ENCODE measurements at places on chromosomes 13 and 19.

- no peak for DNase-seq
These were observed 24.2 kb downstream of the SIAH3 start for GRCh38 chr13:45827318-45827717.

GRCh38 chr13:19184176-19184575, 2.6 kb upstream of the TUBA3C start:
- DNase-seq: no peak

DNA sequence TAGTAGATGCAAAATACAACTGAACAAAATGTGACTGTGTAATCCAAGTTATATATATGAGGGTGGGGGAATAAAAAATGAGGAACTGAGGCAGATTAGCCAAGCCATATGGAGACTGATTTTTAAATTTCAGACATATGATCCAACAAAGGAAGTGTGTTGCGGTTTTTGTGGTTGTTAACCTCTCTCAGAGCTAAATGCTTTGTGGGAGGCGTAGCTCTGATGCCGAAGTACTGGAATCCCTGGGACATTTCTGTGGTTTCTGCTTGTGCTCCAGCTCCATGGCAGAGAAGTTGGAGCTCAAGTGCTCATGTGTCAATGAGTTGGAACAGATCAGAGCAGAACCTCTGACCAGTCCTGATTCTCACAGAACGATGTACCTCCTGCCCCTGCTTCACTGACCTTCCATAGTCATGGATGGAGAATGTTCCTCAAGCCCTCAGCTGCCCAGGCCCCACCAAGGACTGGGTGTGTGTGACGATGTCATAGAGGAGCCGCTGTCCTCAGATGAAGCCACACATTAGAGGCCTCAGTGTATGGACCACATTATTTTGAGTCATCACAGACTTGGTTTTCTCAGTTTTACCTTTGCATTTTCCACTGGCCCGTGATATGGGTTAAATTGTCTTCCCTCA, 107.6 kb downstream of the SOX1 start:
- no peak for DNase-seq

DNA sequence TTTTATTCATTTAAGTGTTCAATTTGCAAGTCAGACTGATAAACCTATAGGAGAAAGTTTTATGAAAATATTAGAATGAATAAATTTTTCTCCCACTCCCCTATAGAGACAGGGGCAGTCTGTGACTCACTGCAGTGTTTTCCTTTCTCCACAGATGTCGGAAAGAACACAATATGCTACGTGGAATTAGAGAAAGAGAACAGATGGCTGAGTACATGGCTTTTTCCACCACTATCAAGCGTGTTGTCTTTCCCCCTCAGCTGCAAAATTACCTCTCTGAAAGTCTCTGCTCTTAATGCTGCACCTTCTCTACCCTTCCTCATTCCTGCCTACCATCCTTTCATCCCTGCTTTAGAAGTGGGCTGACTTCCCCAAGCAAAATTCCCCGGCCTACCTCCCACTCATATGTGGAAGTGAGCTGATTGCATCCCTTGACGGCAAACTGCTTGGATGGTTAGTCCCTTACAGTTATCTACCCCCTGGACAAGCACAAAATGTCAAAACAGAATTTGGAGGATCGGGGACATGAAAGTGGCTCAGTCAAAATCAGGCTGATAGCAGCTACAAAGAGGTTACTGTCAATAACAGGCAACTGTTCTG, 30.0 kb downstream of the FLT1 start:
- no peak for DNase-seq

- no peak for DNase-seq
These were observed 4.3 kb downstream of the CD37 start for GRCh38 chr19:49339301-49340068.

GRCh38 chr19:52464798-52465470, 11.6 kb downstream of the ZNF578 start:
- DNase-seq: no peak

GRCh38 chr13:46343279-46343994, 43.6 kb downstream of the RUBCNL start:
- no peak for DNase-seq

- no peak for DNase-seq
These were observed 3.6 kb upstream of the MIER2 start for GRCh38 chr19:347946-348861.

DNA sequence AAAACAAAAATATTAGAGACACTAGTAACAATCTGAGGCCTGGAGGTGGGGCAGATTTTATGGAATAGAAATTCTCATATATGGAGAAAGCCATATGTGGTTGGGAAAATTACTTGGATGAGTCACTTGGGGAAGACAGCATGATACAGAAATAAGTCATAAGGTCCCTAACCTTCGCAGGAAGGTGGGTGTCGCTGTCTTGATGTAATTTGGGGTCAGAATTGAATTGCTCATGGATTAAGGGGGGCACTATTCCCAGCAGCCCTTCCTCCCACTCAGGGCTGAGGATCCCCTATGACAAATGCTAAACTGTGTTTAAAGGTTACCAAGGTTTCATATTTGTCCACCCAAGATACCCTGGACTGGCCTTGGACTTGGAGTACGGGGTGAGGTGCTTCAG, 5.0 kb downstream of the RDH8 start:
- no peak for DNase-seq

GRCh38 chr19:5340637-5341447, at the start of gene PTPRS:
Gene PTPRS, minus strand, starts transcription at chr19:5340812. Its CDS starts 54,672 bp downstream, at chr19:5286140.
- peak; percentile 23 for DNase-seq

DNA sequence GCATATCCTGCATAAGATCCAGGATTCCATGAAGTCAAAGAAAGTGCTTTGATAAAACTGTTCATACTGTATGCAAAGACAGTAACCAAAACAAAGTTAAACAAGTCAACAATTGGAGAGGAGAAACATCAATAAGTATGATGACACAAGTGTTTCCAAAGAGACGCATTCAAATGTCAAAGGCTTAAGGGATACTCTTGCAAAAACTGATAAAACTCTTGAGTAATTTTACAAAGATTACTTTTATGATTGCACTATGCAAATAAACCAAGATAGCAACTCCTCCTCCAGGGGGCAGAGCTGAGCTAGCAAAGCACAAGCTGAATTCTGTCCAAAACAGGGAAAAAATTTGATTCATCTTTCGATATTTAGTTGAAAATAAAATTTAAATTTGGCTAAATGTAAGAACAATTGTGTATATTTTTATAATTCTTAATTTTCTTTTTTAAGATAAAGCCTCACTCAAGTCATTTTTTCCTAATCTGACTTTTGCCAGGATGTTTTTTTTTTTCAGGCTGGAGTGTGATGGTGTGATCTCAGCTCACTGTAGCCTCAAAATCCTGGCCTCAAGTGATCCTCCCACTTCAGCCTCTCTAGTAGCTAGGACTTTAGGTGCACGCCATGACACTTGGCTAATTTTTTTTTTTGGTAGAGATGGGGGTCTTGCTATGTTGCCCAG, 84.0 kb downstream of the MZT1 start:
- peak; percentile 47 for DNase-seq

DNA sequence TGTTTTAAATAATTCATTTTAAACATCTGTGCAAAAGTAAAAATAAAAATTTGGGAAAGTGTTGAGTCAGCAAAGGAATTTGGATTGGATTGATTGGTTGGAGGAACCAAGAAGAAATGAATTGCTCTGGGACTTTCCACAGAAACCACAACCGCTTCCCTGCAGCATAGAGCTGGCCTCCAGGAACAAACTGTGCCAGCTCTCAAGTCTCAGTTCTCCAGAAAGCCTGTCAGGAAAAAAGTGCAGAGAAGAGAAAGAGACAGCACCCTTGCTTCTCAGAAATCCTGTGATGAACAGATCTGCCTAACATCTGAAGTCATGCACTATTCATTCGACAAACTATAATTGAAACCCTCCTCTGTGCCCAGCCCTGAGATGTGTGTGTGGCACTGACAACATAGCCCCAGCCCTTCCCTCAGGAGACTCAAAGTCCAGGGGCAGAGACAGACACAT, 14.8 kb downstream of the LYPD3 start:
- no peak for DNase-seq

GRCh38 chr19:48752496-48753365, at the start of gene FUT1:
Gene FUT1, minus strand, starts transcription at chr19:48752641. Its CDS starts 1,360 bp downstream, at chr19:48751281.
- no peak for DNase-seq

GRCh38 chr13:100808330-100809128, 133.9 kb upstream of the TMTC4 start:
- no peak for DNase-seq

DNA sequence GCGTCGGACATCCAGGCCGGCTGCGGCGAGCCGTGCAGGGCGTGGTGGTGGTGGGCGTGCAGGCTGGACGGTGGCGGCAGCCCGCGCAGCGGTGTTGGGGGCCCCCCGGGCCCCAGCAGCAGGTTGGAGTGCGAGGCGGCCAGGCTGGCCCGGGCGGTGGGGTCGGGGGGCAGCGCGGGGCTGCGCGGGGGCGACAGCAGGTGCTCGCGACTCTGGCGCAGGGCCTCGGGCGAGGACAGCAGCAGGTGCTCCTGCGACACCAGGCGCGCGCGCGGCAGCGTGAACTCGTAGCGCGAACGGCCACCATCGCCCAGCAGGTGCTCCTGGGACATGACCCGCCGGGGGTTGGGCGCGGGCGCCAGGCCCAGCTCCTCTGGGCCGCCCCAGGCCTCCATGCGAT, 9.8 kb downstream of the SHISA7 start:
- no peak for DNase-seq

DNA sequence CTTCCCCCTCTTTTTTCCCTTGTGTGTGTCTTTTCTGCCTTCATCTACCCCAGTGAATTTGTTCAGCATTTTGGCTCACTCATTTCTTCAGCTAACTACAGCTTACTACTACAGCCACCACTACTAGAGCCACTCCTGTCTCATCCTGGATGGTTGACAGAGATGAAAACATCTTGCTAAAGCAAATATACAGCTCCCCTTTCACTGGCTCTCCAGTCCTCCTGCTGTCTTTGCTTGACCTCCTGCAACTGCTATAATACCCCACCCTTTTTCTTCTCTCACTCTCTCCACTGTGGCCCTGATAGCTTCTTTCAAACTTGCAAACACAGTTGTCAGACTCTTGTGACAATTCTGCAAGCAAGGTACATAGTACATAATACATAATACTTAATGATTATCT, 523.6 kb downstream of the DCT start:
- no peak for DNase-seq

DNA sequence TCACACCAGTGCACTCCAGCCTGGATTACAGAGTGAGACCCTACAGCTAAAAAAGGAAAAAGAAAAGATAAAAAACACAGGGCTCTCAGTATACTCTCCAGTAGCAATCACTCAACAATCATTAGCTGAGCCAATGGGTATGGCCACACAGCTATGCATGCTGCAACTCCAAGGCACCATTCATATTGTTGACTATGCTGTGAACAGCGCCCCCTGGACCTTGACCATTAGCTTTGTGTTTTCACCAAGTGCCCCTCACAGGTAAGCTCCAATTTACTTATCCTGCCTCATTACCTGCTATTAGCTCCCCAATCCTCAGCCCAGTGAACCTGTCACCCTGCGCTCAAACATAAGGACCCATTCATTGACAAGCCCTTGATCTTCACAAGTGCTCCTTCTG, 35.8 kb downstream of the ZIC5 start:
- no peak for DNase-seq

DNA sequence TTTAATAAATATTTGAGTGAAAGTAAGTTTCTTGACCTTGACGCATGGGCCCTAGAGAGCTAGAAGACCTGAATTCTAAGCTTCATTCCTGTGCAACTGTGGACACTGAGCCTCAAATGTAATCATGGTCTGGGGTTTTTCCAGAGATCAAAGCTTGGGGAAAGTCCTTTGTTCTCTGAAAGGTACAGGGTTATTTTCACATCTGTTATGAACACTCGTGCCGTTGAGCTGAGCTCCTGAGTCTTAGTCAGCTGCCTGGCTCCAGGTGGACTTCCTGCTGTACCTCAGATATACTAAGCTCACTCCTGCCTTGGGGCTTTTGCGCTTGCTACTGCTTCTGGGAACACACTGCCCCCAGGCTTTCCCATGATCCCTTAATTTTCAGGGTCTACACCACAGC, 7.5 kb upstream of the ZBTB32 start:
- no peak for DNase-seq

DNA sequence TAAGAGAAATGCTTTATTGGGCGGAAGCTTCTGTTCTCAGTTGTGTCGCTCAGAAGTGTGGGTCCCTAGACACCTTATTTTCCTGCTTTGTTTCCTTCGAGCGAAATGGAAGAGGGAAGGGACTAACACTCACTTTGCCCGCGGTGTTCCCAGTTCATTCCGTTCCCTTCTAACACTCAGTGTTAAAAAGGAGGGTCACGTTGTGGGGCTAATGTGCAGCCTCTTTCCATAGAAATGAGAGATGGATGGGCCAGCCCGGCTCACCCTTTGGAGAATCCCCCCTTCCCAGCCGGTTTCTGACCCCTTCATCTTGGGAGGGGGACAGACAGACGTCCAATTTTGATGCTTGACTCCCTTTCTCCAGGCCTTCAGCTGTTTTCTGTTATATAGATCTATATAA, 2.3 kb downstream of the ATP11A start:
- no peak for DNase-seq

- DNase-seq: no peak
These were observed 152.5 kb upstream of the SOX1 start for GRCh38 chr13:111914241-111915103.

DNA sequence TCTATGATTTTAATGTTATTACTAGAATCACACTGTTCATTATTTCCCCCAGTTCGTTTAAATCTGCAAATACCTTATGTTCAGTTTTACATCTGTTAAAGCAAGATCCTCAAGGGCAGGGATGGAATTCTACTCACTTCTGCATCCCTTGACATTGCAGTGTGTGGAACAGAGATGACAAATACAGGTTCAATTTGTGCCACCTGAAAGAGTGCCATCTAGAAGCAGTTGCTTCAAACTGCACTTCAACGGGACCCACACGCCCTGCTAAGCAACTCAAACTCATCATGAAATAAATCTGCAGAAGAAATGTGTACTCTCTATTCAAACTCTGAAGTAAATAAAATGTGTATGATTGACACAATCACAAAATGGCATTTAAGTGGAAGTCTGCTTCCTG, 44.5 kb downstream of the RUBCNL start:
- DNase-seq: no peak

- DNase-seq: no peak
These were observed 52.0 kb upstream of the NPAS1 start for GRCh38 chr19:46967578-46968032.

GRCh38 chr13:44237276-44237767, 136.3 kb upstream of the SERP2 start:
- peak; percentile 8 for DNase-seq

DNA sequence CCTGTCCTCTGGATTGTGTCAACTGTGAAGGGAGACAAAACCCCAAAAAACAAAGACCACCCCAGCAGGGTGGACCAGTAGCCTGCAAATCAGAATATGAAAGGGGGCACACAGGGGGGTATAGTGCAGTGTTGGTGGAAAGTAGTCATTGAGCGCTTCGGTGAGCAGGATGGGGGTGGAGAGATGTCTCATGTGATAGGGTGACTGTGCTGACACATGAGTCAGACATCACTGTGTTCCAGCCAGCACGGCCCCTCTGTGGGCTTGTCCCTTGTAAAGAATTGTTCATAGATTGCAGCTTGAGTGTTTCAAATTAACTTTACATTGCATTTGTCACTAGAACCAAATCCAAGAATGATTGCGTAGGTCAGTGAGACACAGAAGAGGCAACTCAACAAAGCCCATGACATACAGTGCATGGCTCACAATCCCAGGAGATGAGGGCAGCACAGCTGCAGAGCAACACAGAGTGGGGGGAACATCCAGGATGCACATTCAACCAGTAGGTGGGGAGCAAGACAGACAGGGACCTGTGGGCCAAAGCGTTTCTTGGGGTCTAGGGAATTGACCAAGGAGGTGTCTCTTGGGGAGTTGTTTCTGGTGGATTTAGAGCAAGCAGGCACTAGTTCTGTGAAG, 7.5 kb downstream of the ZNF440 start:
- no peak for DNase-seq
